ENCODE measurements at places on chromosomes 12 and 14. TPM values are rescaled to one million over a fixed set of nuclear protein-coding genes. Genes with fewer than 3 reads are reported as not detected.

GRCh38 chr12:93937812-93938211 lies 210.6 kb upstream of the PLXNC1 start:
- no peak for DNase-seq

DNA sequence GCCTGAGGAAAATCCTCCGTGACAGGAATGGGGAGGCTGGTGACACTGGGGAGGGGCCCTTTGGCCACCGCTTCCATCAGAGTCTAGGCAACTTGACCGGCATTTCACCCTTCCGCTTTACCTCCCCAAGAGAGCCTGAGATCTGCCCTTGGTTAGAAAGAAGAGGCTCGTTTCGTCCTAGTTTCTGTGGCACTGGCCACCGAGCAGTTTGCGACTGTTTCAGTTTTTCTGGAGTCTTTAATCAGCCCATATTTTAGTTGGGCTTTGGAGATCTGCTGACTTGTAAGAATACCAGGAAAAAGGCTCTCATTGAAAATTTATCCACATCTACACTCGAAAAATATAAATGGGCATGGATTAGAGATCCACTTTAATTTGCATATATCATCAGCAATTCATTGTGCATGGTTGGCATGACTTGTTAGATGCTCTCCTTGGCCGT lies 414 bp upstream of the ANKS1B start:
- DNase-seq = no peak

DNA sequence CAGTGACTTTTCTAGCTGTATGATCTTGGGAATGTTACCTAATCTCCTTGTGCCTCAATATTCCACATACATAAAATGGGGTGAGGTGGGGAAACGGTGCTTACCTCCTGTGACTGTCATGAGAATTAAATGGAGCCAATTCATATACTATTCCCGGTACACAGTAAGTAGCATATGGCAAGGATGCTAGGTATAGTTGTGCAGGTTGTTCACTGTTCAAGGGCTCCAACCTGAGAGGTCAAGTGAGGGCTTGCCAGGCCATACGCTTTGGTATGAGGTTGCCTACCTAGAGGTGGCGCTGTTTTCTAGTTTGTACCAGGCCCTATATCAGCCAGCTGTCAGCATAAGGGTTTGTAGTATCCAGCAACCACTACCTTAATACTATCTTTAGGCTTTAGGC lies 3.6 kb upstream of the BATF start:
- peak; percentile 12 for DNase-seq

The SRRM4 gene
- total RNA-seq = 0.02 TPM

DNA sequence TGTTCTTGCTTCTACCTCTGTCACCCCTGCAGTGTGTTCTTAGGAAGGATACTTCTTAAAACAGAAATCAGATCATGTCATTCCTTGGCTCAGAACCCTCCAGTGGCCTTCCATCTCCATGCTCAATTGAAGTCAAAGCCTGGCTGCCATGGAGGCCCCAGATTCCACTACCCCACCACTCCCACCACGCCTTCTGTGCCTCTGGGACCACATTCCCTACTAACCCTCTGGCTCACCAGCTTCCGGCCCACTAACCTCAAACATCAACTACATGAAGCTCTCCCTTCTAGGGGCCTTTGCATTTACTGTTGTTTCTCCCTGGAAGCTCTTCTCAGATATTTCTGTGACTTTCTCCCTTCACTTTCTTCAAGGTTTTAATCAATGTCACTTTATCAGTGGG lies 76.1 kb upstream of the REP15 start:
- DNase-seq = no peak

The SAMD15 gene
- 1.9 TPM for total RNA-seq

The MYO1A gene
- total RNA-seq = 0.76 TPM
